Osteocyte (in vitro differentiated cells): ENCODE measurements at places on chromosomes 4 and X. TPM values are rescaled to one million over a fixed set of nuclear protein-coding genes. Genes with fewer than 3 reads are reported as not detected.

DNA sequence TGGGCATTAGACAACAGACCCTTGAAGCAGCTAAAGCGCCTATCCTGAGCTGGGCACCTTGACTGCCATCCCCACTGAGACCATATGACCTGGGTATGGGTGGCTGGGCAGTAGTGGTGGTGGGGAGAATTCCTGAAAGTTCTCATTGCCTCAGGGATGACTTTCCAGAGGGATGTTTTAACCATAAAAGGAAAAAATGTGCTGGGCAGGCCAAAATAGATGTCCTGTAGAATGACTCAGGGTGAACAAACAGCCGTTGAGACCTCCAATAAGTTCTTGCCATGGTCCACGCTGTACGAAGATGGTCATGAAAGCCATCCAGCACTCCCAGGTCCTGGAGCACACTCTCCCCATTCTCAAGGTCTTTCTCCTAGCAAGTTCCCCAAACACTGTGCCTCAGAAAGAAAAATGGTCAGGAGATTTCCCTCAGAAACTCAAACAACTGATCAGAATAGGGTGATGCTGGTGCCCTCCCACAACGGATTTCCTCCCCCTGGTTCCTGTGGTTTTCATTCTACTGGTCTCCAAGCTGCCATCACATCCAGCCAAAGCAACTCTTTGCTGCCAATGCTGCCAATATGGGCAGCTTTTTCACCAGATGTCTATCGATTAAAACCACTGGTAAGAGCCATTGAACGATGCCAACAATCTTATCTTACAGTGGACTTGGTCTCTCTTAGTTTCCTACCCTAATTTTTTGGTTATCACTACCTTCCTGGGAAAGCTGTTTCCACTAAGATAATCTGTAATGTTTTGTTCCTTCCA lies 11.2 kb downstream of the CDKN2AIP start:
- DNase-seq, result no peak

ARL9 gene
- 1.3 and 1.4 TPM in 2 replicates for total RNA-seq

DNA sequence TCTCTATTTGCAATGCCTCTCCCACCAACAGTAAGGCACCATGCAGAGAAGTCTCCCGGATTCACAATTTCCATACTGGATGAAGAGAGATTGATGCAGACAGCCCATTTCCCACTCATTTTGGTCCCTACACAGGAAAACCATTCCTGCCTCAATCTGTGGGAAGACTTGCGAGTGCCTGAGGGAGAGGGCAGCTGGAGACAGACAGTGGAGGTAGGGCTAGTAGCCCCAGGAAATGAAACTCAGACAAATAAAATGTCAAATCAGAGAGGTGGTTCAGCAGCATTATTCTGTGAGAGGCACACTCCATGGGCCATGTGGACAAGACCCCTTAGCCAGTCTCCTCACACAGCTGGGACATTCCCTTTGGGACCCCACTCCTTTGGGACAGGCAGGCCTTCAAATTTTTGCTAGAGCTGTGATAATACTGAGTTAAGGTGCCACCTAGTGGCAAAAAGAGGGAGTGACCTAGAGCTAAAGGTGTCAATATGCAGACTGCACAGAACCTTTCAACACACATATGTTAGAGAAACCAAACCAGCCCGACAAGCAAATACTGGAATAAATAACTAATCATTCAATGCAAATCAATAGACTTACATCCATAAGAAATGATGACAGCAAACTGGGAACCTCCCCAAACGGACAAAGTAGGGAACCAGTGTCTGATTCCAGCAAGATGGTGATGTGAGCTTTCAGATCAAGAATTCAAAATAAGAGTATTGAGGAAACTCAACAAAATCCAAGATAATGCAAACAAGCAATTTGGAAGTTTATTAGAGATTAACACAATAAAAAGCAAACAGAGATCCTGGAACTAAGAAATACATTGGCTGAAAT lies 1865.3 kb upstream of the AGA start:
- DNase-seq, result no peak

- no peak for DNase-seq
Observed at GRCh38 chrX:34521563-34521962, 135.5 kb downstream of the TMEM47 start.

ABRAXAS1 gene
- total RNA-seq, result 18.4 and 19.7 TPM in 2 replicates

CENPVL3 gene
- 0.18 TPM in 1 of 2 replicates, not detected in the other for total RNA-seq

DNA sequence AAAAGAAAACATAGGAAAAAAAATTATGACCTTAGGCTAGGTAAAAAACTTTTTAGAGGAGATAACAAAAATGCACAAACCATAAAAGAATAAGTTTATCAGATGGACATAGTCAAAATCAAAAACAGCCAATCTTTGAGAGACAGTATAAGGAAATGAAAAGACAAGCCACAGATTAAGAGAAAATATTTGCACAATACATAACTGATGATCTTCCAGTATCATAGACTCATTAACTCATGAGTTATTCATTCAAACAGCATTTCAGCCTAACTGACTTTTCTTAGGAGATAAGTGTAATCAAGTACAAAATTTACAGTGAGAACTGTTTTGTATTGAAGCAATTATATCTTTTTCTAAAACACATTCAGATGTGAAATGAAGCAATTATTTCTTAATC lies 183.8 kb downstream of the FBXO8 start:
- no peak for DNase-seq

DNA sequence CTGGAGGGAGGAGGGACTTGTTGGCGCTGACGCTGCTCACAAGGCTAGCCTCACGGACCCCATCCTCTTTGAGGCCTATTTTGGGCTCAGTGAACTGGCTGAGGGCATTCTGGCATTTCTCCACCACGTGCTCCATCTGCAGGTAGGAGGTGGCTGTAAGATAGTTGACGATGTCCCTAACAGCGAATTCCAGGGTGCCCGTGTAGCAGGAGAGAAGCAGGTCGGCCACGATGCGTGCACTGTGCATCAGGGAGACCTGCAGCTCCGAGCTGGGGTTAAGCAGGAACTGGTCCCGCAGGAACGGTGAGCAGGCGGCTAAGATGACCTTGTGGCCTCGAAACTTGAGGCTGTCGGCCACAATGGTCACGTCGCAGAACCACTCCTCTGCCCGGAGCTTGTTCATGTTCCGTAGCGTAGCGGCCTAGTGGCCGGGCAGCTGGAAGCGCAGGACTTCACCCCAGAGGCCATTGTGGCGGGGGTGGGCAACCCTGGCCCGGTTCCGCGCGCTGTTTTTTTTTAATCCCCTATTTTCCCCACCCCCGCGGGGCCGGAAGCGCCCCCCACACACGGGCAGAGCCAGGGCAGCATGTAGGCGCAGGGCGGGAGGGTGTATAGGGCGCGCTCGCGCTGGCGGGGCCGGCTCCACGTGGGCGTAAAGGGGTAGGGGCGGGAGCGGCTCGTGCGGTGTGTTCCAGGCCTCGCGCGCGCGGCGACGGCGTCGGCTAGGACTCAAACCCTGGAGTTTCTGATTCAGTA lies 73.2 kb downstream of the UBE2K start:
- peak; percentile 83 for DNase-seq

DNA sequence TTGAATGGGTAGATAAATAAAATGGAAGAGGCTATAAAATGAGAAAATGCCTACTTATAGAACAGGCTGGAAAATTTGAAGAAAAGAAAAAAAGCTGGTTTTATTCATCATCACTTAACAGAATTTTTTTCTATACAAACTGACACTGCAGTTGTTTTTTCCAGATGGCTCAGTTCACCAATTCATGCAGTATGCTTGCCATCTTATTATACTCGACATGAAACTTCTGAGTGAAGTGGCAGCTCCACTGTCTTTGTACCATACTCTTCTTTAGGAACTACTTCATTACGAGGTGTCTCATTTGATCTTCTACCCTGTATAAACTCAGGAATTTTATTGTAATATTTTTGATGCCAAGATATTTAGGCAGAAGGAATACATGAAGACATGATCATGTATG lies 153.0 kb downstream of the KDM6A start:
- no peak for DNase-seq

DNA sequence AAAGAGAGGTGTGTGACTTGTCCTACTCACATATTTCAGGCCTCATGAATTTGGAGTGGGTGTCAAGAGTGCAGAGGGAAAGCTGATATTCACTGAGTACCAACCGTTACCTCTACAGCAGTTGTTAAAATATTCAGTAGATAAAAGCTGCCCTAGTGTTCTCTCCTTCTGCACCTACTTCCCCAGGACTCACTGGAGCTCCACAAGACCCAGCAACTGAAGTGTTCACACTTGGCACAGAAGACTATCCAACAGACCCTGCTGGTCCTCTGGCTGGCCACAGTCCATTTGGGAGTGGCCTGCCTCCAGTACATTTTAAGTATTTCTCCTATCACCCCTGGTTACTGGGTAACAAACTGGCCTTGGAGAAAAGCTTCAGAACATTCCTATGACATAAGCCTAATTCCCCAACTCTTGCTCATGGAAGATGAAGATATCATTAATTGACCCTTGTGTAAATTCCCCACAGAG lies 70.8 kb downstream of the PPARGC1A start:
- DNase-seq, result no peak

- DNase-seq, result no peak
Observed at GRCh38 chr4:174430576-174430975, 91.7 kb downstream of the HPGD start.

UGT2B15 gene
- not detected in 2 replicates for total RNA-seq

CSN1S1 gene
- not detected in 2 replicates for total RNA-seq

DNA sequence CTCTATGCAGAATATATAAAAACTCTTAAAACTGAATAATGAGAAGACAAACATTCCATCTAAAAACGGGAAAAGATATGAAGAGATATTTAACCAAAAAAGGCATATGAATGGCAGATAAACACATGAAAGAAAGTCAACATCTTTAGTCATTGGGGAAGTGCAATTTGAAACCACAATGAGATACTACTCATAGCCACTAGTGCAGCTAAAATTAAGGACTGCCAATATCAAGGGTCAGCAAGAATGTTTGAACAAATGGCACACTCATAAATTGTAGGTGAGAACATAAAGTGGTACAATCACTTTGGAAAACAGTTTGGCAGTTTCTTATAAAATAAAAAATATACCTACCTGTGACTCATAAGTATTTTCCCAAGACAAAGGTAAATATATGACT lies 534.9 kb upstream of the DIPK2B start:
- DNase-seq, result no peak

TRIM61 gene
- total RNA-seq, result not detected in 2 replicates

DNA sequence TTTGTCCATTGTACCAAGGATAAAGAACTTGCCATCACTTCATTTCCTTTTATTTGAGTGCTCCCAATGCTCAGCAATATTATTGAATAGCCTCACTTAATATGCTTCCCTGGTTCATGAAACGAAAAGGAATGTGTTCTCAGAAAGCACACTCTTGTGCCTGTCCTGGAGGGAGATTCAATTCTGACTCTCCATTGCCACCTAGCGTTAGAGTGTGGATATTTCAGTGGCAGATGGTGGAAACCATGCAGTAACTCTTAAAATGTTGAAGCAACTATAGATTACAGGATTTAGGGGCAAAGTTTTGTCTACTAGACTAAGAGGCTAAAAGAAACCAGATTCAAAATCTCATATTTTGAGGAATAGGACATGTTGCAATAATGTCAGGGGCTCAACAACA lies 36.0 kb downstream of the GAB3 start:
- DNase-seq, result no peak

TAF7L gene
- 0.24 TPM in 1 of 2 replicates, not detected in the other for total RNA-seq

- DNase-seq, result no peak
Observed at GRCh38 chrX:57817302-57817701, 93.0 kb downstream of the ZXDA start.

GRCh38 chr4:181946902-181947301 lies 296.3 kb upstream of the TENM3 start:
- no peak for DNase-seq

GRCh38 chr4:2290974-2291704 lies 29.2 kb upstream of the MXD4 start:
- no peak for DNase-seq

DNA sequence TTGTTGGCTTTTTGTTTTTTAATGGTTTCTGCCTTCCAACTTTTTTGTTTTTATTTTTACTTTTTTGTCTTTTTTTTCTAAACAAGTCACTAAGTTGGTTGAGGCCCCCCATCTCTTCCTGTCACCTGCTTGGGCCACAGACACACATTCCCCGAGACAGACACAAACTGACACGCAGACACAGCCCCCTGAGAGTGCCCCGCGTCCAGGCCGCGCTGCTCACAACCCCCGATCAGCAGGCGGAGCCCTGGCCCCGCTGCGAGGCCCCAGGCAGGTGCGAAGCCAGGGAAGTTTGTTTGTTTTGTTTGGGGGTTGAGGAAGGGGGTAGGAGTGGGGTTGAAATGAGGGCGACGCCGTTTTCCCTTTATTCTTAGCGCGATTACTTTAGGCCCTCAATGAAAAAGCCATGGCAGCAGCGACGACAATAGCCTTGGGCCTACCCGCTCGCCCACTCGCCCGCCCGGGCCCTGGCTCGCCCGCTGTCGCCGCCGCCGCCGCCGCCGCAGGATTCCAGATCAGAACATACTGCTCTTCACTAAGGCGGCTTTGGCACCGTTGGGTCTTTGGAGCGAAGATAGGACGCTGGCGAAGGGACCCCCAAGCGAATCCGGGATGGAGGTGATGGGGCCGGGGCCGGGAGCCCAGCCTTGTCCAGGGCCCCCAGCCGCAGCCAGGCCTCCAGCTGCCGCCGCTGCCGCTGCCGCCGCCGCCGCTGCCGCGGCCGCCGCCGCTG lies 3.1 kb downstream of the PHOX2B start:
- DNase-seq, result no peak

DNA sequence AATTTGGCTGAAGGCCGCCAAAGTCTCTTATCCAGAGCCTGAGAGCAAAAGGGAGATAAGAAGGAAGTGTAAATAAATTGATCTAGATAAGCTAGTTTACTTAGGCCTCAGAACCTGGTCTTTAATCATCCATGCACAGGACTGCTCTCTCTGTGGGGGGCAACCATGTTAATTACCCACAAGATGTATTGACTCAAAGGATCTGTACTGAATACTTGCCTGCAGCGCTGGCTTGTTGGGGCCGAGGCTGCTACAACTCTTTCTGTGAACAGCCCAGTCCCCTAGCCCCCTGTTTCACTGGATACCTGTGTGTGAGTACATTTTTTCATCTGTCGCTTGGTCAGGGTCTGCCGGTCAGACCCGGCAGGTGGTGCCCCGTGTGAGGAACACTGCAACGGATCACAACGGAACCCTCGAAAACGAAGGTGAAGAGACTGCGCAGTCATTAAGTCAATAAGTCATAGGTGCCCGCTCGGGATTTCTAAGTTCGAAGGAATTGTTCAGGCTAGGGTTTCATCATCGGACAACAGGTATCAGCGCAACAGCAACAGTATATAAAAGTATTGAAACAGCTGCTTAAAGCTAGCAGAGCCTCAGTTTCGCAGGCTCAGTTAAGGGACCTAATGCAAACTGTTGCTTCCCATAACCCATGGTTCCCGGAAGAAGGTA lies 8.3 kb downstream of the MAGEA11 start:
- no peak for DNase-seq

DNA sequence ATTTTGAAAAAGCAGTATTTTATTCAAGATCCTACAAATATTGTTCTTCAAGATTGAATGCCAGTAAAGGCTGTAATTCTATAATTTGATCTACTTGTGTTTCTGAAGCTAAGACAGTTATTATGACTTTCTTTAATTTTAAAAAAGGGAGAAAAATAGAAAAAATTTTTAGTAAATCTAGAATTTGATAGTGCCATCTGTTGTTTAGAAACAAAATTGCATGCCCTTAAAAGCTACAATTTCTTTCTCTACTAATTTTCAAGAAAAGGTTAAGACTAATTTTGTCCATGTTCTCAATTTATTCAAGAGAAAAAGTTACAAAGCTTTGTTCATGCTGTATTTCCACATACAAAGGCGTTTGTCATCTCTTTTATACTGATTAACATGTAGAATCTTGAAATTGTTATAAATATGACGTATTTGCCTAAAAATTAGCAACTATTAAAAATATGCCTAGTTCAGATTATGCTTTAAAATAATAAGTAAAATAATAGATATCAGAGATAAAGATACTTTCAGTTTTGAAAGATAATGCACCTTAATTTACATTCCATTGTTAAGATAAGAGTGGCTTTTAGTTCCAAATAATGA lies 25.6 kb upstream of the MMRN1 start:
- DNase-seq, result no peak

GRCh38 chrX:11567528-11568220 lies 98.0 kb downstream of the ARHGAP6 start:
- no peak for DNase-seq
